ENCODE measurements at places on chromosomes 13 and 19. TPM values are rescaled to one million over a fixed set of nuclear protein-coding genes. Genes with fewer than 3 reads are reported as not detected.

Gene SIGLEC8
- not detected for total RNA-seq

Gene COMP
- 0.97 TPM for total RNA-seq

Gene ADGRL1
- 34.1 TPM for total RNA-seq

Gene FGF21
- total RNA-seq = not detected

Gene ERF
- 12.2 TPM for total RNA-seq
